Sigmoid colon (tissue), 7 donors: ENCODE measurements at places on chromosomes 2 and 18. TPM values are rescaled to one million over a fixed set of nuclear protein-coding genes. Genes with fewer than 3 reads are reported as not detected.

DNA sequence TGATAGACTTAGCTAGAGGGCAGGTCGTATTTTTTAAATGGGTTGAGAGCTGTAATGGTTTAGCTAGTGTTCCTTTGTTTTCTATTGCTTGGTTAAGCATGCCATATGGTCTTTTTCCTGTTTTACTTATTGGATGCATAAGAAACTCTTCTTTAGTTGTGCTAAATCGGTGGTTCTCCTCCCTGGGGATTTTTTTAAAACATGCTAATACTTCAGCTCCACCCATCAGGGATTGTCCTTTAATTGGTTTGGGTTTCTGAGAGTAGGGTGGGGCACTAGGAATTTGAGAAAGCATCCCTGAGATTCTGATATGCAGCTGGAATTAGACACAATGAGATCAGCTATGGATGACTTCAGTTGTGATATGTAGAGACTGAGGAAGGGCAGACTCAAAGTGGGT, 497.2 kb downstream of the THSD7B start:
- no peak for DNase-seq

The CLEC4F gene
- polyA plus RNA-seq = not detected

The AQP4 gene
- 0.25 TPM for polyA plus RNA-seq

The ECEL1 gene
- 0.61 TPM for polyA plus RNA-seq

GRCh38 chr2:215218587-215219577, 80.5 kb upstream of the ABCA12 start:
- no peak for DNase-seq

The AGFG1 gene
- polyA plus RNA-seq = 49.5 TPM

DNA sequence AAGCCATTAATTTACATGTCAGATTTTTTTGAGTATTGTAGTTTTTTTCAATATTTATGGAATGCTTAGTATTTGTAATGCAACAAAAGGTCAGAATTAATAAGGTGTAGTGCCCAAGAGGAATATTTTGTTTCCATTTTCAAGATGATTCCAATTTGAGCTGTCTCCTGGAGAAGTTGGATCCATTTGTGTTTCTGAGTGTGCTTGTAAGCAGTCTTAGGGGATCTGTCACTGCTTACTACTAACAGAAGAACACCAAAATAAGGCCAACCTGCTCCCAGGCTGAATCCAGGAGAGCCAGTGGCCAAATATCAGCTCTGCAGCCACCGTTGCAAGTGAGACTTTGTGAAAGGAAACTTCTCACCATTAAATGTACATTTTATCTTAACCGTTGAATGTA, 129.9 kb downstream of the AGAP1 start:
- DNase-seq = no peak

DNA sequence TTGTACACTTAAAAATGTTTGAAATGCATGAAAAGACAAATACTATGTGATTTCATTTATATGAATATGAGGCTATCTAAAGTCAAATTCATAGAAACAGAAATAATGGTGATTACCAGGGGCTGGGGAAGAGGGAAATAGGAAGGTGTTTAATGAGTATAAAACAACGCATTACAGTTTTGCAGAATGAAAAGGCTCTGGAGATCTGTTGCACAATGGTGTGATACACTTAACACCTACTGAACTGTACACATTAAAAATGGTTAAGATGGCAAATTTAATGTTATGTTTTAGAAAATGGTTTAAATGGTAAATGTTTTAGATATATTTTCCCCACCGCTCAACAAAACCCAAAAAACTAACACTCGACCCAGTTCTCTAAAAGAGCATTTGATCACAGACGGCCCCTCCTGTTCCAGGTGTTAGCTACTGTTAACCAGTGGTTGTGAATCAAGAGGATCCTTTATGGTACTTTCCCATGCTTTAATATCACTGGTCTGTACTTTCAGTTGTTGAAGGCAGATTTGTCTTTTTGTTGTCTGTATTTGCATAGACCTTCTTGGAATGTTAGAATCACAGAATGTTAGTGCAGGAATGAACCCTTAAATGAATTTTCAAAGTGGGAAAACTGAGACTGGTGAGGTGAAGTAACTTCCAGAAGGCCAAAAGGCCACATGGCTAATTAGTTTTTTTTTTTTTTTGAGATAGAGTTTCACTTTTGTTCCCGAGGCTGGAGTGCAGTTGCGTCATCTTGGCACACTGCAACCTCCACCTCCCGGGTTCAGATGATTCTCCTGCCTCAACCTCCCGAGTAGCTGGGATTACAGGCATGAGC, 10.2 kb downstream of the RAB10 start:
- DNase-seq = no peak

The MC5R gene
- polyA plus RNA-seq = not detected

DNA sequence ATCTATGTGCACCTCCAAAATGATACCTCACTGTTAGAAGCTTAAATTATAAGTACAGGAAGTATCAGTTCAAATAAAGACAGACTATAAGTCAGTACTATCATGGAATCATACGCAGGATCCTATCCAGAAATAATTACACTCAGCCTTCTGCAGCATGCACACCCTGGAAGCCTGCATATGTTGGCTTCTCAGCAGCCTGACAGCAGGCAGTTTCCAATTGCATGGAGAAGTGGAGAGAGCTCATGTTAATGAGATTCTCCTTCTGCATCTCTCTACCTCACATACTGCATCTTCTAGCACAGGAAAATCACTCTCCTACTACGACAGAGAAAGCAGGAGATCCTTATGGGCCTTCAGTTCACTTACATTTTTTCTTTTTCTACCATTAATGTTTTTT, 20.5 kb downstream of the NR4A2 start:
- DNase-seq = no peak

The ITGB1BP1 gene
- polyA plus RNA-seq = 99.7 TPM

The LAMA3 gene
- polyA plus RNA-seq = 6.0 TPM

- no peak for DNase-seq
Observed at GRCh38 chr2:201484805-201485204, 33.3 kb downstream of the STRADB start.

The PLEKHH2 gene
- polyA plus RNA-seq = 1.7 TPM

DNA sequence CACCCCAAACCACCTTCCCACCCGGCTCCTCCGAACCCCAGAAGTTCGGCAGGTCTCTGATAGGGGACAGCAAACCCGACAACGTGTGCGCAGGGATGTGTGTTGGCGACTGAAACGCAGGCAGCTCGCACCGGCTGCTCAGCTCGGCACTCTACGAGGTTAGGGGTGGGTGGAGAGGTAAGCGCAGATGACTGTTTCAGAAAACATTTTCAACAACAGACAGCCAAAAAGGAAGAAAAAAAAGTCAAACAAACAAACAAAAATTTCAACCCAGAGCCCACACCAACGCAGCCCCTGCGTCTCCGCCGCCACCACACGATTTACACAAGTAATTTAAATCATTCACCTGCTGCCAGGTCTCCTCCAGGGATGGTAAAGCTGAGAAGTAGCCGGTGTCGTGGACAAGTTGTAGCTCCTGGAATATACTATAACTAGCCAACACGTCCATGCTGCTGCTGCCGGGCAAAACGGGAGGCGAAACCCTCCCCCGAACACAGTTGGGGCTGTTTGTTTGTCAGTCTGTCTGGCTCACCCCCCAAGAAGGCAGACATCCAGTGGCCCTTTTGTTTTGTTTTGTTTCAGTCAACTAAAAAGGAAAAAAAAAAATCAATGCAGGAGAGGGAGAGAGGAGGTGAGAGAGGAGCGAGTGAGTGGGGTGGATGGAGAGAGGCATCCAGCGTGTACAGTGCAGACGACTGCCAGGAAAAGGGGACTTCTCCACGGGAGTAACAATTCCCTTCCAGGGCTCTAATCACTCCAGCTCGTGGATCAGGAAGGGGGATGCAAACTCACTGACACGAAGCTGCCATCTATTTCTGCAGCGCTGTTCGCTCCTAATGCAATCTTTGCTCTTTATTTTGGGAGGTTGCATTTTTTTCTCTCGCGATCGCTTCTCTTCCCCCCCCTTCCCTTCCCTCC, at the start of gene KLF7:
Gene KLF7, minus strand, starts transcription at position 828 of the 918 bp plus-strand sequence. Its CDS starts 380 bp downstream, at position 448.
- DNase-seq = peak; percentile 85

The EML6 gene
- 1.2 TPM for polyA plus RNA-seq
